Common myeloid progenitor, CD34-positive (primary cell): ENCODE measurements at places on chromosomes 2 and 18.

- DNase-seq, result no peak
These were observed 24.9 kb downstream of the MERTK start for GRCh38 chr2:111923276-111923804.

DNA sequence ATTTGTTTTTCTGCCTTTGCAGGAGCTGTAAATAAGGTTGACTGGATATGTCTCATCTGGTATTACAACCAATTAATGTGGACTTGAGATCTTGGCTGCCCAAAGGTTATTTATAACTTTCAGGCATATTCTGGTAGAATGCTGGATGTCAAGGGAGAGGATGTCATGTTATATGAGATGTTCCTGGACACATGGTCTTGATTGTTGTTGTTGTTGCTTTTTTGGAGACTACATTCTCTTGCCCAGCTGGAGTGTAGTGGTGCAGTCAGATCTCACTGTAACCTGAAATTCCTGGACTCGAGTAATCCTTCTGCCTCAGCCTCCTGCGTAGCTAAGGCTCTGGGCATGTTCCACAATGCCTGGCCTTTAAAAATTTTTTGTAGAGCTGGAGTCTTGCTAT is 83.3 kb downstream of the LCLAT1 start:
- no peak for DNase-seq

DNA sequence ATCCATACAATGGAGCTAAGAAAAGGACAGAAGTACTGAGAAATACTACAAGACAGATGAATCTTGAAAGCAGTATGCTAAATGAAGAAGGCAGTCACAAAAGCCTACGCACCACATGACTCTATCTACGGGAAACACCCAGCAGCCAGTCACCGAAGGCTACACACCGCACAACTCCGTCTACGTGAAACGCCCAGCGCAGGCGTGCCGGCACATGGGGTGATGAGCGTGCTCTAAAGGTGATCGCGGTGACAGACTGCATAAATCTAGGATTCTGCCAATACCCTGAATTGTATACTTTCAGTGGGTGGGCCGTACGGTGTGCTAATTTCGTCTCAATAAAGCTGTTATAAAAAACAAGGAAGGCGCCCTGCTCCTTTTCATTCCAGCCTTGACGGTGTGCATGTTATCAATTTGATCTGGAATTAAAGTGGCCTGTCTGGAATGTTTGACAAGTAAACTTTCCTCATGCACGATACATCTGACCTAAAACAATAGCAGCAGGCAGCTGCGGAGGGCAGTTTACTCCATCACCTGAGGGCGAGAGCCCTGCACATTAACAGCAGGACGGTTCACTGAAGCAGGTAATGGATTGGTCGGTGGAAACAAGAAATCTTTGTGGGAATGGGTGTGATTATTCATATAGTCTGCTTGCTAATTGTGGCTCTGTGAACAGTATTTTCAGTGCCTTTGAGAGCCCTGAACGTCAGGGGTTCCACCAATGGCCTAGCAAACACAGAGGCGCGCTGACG is 86.2 kb upstream of the SALL3 start:
- DNase-seq, result no peak

- DNase-seq, result no peak
These were observed 1.8 kb downstream of the SOCS6 start for GRCh38 chr18:70290482-70291294.

GRCh38 chr2:68715353-68716041 is 19.1 kb upstream of the ARHGAP25 start:
- no peak for DNase-seq

DNA sequence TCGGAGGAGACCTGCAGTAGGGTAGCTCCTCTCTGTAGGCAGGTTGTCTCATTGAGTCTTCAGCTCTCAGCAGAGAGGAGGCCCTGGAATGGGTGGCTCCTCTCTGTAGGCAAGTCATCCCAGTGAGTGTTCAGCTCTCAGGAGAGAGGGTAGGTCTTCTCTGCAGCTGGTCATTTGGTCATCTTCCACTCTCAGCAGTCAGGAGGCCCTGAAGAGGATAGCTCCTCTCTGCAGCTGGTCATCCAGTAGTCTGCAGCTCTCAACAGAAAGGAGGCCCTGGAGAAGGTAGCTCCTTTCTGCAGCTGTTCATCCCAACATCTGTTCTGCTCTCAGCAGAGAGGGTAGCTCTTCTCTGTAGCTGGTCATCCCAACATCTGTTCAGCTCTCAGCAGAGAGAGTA is 26.0 kb upstream of the RUFY4 start:
- DNase-seq, result no peak
